ENCODE measurements at places on chromosomes 3 and 15.

GRCh38 chr3:21909096-21909495 lies 158.1 kb upstream of the ZNF385D start:
- no peak for DNase-seq

DNA sequence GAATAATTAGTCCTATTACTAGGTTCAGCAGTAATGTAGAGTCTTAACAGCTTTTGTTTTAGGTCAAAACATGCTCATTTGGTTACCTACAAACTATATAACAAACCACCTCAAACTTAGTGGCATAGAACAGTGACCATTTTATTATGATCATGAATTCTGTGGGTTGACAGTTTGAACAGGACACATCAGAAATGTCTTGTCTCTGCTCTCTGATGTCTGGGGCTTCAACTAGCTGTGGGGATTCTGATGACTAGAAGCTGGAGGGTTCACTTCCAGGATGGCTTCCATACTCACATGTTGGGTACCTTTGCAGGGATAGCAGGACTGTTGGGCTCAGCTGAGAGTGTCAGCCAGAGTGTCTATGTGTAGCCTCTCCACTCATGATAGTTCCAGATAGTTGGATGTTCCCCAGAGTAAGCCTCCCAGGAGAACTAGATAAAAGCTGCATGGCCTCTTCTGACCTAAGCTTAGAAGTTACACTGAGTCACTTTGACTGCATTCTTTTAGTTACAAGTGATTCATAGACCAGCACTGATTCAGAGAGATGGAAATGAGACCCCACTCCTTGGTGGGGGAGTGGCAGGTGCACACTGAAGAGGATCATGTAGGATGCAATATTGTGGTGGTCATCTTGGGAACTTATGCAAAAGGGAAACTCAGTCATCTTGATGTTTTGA lies 32.6 kb downstream of the PLCL2 start:
- DNase-seq, result peak; percentile 56

- peak; percentile 92 for DNase-seq
Measured at GRCh38 chr3:155960060-155960459, 89.6 kb downstream of the GMPS start.

GRCh38 chr3:56135941-56136340 lies 332.3 kb downstream of the ERC2 start:
- no peak for DNase-seq

- DNase-seq, result no peak
Measured at GRCh38 chr15:54347082-54347827, 369.0 kb downstream of the UNC13C start.

GRCh38 chr15:69713726-69714559 lies 261.3 kb downstream of the RPLP1 start:
- no peak for DNase-seq

- no peak for DNase-seq
Measured at GRCh38 chr15:44882499-44882968, 74.0 kb upstream of the TERB2 start.

GRCh38 chr3:18609187-18609586 lies 184.0 kb upstream of the SATB1 start:
- no peak for DNase-seq

GRCh38 chr15:47362118-47362905 lies 355.0 kb upstream of the SEMA6D start:
- no peak for DNase-seq
